Activated T-cell treated with anti-CD3 and anti-CD28 coated beads, Interleukin-2, amount 50 U/mL, for 48 hours (primary cell): ENCODE measurements at places on chromosomes 7 and 10.

DNA sequence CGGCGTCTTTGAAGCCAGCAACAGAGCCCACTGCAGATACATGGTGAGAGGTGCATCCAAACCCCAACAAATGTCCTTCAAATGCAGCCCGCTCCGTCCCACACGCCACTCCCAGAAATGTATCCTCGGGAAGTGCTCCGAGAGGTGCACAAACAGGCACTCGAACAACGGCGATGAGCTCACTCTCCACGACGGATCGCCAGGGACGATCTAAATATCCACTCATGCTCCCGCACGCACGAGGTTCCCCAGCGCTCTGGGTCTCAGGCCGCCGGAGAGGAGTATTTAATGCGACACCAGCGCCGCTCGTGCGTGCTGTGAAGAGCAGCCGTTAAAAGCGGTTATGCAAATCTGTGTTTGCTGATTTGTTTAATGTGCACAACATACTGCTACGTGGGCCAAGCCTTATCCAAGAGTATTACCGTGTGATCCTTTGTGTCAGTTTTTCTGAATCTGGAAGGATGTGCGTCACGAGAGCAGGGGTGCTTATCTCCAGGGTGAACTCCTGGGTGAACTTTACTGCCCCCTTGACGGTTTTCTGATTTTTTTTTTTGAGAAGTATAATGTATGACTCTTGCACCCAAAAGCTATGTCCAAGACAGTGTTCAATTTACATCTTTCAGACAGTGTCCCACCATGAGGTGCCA is 48.5 kb upstream of the PPP2R2D start:
- no peak for DNase-seq

GRCh38 chr10:118694848-118695247 is 59.9 kb downstream of the CACUL1 start:
- DNase-seq: no peak

DNA sequence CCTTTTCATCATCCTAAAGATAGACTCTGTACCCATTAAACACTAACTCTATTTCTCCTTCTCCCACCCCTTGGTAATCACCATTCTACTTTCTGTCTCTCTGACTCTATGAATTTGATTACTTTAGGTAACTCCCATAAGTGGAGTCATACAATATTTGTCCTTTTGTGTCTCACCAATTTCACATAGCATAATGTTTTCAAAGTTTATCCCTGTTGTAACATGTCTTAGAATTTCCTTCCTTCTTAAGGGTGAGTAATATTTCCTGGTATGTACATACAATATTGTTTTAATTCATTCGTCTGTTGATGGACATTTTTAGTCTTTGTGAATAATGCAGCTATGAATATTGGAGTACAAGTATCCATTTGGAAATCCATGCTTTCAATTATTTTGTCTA is 50.9 kb upstream of the CDCA7L start:
- DNase-seq: no peak

- DNase-seq: no peak
These were observed 5.5 kb downstream of the TACC2 start for GRCh38 chr10:121994429-121994941.

GRCh38 chr10:7338469-7338868 is 72.4 kb downstream of the SFMBT2 start:
- DNase-seq: no peak

DNA sequence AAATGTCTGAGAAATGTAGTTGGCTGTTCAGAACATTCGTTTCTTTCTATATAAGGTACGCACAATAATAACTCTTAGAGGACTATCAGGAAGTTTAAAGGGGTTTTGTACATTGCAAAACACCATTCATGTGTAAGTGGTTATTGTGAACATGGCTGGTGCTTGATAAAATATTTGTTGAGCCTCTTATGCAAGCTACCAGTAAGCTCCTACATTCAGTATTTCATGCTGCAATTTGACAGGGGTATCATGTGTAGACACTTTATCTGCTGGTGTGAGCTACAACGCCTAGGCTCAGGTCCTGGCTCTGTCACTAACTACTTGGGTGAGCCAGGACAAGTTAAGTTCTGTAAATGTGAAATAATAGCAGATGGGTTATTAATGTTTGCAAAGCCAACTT is 75.5 kb downstream of the MAP3K8 start:
- no peak for DNase-seq

- peak; percentile 13 for DNase-seq
These were observed 4.1 kb downstream of the PPIF start for GRCh38 chr10:79351332-79351731.

GRCh38 chr7:46322937-46323336 is 401.9 kb upstream of the IGFBP3 start:
- no peak for DNase-seq

- DNase-seq: no peak
These were observed 85.0 kb downstream of the PRKCQ start for GRCh38 chr10:6494936-6495592.

DNA sequence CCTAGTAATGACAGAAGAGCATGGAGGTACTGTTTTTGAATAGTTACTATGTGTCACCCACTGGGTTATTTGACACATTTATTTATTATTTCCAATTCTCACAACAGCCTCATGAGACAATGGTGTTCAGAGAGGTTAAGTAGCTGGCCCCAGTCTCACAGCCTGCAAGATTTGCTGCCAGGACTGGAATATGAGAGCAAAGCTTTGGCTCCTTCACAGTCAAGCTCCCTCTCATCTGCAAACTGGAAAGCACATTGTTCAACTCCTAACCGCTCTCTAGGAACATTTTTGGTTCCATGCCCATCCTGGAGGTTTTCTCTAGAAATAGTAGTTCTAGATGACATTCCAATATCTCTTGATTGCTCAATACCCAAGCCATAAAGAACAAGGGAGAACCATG is 75.5 kb upstream of the CXCL12 start:
- DNase-seq: no peak

- no peak for DNase-seq
These were observed 73.3 kb upstream of the AGK start for GRCh38 chr7:141477865-141478264.

GRCh38 chr7:95871896-95872295 is 99.5 kb downstream of the DYNC1I1 start:
- no peak for DNase-seq

DNA sequence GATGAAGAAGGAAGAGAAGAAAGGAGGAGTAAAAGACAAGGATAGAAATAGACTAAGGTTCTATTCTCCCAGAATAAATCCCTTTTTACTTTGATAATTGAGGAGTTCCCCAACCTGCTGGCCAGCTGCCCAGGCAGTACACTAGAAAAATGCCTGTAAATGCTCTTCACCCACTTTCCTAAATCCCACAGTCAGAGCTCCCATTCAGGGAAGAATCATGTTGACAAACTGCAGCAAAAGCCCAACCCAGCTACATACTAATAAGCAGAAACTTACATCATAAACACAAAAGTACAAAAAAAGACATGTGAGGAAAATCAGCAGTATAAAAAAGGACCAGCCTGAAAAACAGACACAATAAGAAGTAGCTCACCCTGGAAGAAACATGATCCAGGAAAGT is 15.8 kb upstream of the KDM7A start:
- DNase-seq: no peak

- DNase-seq: no peak
These were observed 195.0 kb upstream of the RHOBTB1 start for GRCh38 chr10:61138708-61139591.
